ENCODE measurements at places on chromosomes 11 and 22.

GRCh38 chr22:37303821-37304274 lies 21.5 kb downstream of the CYTH4 start:
- DNase-seq: no peak

- no peak for DNase-seq
Measured at GRCh38 chr11:19433367-19433766, 192.6 kb upstream of the E2F8 start.

GRCh38 chr11:67179892-67180490 lies 60.9 kb downstream of the KDM2A start:
- DNase-seq: no peak

GRCh38 chr11:33772870-33773269 lies 1.4 kb downstream of the FBXO3 start:
- DNase-seq: no peak

DNA sequence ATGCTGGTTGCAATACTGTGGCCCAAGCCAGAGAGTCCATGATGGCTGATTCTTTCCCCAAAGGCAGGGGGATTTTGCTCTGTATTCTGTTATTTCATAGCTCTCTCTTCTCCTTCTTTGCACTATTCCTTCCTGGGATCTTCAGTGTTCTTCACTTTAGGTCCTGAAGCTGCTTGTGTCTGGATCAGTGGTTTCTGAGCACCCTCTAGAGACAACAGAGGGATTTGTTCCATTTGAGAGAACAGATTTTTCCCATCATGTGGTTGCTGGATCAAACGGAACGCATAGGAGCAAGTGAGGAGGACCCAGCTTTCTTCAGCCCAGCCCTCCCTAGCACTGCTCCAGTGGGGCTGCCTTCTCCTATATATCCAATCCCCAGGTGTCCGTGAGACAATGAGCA lies 68.7 kb upstream of the SYN3 start:
- no peak for DNase-seq

DNA sequence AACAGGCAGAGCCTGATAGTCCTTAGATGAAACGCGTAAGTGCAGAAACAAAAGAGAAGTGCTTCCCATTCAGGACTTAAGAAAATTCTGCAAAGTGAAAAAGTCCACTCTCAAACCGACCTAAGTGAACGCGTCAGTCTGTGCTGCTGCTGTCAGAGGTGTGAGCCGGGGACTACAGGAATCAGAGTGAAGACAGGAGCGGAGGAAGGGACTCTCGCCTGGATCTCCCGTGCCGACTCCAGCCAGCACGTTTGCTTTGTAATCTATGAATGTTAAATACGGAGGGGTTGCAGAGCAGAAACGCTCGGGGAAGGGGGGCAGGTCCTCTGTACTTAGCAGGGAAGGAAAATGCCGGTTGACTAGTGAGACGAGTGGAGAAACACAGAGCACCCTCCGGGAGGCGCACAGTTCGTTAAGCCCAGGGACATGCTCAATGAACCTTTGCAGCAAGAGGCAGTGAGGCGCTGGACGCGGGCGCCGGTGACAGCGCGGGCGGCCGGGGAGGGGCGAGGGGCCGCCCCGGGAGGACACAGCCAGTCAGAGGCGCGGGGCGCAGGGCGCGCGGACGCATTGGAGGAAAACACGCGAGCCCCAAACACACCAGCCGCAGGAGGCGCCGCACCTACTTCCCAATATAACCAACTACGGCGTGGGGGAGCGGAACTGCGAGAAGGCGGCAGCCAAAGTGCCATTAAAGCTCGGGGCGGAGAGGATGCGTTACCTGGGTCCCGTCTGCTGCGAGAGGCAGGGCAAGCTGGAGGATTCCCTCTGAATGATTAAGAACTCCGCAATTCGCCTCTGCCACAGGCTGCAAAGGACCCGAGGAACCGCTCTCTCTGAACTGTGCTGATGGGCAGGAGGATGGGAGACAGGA lies at the start of gene CNTN5:
CNTN5 (plus strand) TSS at position 598 of the 874 bp plus-strand sequence.
- DNase-seq: no peak

GRCh38 chr22:25086902-25087282 lies 112.8 kb upstream of the CRYBB3 start:
- no peak for DNase-seq

DNA sequence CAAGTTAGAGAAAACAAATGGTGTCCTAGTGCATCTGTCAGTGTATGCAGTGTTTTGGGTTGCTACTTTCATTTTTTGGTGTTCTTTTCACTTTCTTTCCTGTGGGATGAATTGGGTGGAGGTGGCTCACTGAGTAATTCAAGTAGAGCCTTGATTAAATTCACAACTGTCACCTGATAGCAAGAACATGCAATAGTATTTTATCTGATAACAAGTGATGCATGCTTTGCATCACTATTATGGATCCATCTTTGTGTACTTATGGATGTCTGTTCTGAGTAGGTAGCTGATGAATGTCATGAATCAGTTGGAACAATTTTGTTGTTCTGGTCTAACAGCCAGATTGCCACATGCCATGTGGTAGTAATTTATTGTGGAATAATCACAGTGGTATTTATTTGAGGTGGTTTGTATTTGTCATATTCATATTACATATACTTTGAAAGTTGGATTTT lies 87.5 kb downstream of the DDX10 start:
- DNase-seq: no peak

DNA sequence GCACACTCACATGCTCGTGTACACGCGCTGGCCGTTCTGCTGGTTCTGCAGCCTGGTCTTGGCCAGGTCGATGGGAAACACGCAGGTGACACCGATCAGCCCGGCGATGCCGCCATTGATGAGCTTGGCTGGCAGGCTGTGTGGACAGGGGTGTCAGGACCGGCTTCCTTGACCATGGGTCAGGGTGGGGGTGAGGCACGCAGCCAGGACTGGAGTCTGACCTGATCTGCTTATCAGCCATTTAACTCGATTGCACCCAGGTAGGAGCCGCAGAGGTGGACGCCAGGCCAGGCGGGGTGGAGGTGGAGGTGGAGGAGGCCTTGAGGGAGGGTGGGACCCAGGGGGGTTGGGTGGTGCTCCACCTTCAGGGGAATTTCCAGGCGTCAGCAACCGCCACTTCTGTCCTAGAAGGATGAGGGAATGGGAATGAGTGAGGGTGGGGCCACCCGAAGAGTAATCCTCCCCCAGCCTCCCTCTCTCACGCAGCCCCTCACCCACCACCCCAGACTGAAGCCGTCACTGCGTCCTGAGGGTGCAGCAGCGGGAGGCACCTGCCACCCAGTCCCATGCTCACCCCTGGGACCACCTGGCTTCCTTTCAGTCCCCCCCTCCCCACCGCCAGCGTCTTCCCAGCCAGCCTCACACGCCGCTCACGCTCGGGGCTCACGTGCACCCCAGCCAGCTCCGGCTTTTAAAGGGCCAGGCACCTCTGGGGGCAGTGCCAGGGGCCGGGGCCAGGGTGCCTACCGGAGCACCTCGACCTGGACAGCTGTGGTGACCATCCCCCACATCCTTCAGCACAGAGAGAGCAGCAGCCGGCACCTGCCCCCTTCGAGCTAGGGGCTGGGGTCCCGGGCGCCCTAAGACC lies 3.1 kb downstream of the SLC25A22 start:
- DNase-seq: no peak

- DNase-seq: no peak
Measured at GRCh38 chr11:96188243-96189006, 154.6 kb downstream of the MAML2 start.

DNA sequence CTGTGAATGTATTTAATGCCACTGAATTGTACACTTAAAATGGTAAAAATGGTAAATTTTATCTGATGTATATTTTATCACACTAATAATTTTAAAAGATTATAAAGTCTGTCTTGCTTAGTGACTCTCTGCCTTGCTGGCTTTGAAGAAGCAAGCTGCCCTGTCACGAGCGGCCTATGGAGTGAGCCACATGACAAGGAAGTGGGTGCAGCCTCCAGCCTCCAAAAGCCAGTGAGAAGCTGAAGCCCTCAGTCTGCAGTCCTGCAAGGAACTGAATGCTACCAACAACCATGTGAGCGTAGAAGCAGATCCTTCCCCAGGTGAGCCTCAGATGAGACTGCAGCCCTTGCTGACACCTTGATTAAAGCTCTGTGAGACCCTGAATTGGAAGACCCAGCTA lies 20.0 kb downstream of the C11orf24 start:
- no peak for DNase-seq

DNA sequence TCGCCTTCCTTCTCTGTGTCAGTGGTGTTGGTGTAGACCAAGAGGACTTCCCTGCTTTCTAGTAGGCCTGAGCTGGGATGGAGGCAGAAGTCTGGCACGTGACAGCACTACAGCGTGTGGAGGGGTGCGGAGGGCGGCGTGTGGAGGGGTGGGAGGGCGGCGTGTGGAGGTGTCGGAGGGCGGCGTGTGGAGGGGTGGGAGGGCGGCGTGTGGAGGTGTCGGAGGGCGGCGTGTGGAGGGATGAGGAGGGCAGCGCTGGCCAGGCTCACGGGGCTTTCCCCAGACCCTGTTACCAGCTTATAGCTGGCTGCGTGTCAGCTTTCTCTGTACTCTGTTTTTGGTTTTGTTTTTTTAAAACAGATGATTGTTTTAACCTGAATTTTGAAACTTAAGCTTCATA lies 45.7 kb upstream of the CTTN start:
- no peak for DNase-seq

- no peak for DNase-seq
Measured at GRCh38 chr11:6927030-6927617, 898 bp downstream of the ZNF215 start.

DNA sequence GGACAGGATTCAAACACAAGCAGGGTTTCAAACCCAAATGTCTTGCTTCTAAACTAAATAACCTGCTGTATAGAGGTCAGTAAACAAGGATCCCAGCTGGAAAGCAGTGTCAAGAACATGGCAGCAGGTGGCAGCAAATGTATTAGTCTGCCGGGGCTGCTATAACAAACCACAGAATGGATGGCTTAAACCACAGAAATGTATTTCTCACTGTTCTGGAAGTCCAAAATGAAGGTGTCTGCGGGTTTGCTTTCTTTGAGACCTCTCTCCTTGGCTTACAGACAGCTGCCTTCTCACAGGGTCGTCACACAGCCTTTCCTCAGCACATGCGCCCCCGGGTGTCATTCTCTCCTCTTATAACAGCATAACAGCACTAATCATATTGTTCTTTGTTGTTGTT lies 65.1 kb upstream of the LRRC55 start:
- no peak for DNase-seq

- no peak for DNase-seq
Measured at GRCh38 chr11:4682623-4683419, 14.8 kb downstream of the OR51E2 start.

- DNase-seq: no peak
Measured at GRCh38 chr11:31873124-31873523, 62.0 kb upstream of the PAX6 start.

All from stimulated activated CD4-positive, alpha-beta T cell treated with anti-CD3 and anti-CD28 coated beads, Interleukin-1b, Interleukin-23, amount 100 ng/mL, for 1 hour (primary cell).